ENCODE measurements at places on chromosomes 16 and 17.

GRCh38 chr17:16938031-16938430, 33.9 kb downstream of the TNFRSF13B start:
- DNase-seq = no peak

GRCh38 chr16:27960619-27961295, 102.8 kb downstream of the GSG1L start:
- no peak for DNase-seq

DNA sequence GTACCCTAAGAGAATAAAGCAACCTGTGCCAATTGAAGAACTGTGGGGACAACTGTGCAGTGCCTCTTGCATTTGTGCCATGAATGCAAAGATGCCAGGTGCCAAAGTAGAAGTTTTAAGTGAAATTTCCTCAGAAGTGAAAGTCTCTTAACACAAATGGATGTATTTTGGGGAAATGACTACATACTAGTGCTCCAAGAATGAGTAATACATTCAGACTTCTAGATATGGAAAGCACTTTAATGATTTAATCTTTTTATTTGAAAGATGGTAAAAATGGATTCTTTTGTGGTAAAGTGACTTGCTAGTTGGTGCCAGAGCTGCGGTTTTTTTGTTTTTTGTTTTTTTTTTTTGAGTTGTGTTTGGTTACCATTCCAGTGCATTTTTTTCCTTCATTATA, 15.0 kb downstream of the UTP18 start:
- peak; percentile 70 for DNase-seq

- DNase-seq = no peak
Measured at GRCh38 chr17:19705201-19705600, 11.2 kb downstream of the SLC47A2 start.

DNA sequence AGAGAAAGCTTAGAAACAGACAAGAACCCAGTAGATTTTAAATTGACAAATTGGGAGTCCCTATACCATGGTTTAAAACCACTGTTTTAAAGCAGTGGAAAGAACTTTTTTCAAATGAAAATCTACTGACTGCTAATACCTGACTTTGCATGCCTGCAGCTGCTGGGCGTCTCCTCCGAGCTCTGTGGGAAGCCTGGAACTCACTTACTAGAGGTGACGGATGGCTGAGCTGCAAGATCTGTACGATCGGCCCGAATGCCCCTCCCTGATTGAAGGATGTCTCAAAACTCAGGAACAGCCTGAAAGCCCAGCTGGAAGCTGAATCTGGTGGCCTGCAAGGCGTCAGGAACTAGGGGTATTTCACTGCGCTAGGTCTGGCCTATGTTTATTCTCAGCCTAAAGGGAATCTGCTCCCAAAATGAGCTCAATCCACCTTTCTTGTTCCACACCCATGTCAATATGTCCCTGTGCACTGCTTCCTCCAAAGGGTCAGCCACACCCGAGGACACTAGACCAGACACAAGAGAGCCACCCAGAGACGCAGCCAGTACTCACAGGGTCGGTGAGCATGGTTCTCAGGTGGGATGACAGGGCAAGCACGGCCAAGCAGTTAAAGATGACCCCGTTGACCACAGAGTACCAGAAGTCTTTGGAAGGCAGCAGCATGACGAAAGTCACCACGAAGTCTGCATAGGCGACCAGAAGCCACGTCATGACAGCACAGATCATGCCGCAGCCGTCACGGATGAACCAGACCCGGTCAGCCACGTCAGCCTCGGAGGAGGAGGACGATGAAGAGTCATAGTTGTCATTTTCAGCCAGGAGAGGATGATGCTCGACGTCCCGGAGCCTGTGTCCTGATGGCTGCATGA, 21.4 kb downstream of the ZDHHC7 start:
- no peak for DNase-seq

DNA sequence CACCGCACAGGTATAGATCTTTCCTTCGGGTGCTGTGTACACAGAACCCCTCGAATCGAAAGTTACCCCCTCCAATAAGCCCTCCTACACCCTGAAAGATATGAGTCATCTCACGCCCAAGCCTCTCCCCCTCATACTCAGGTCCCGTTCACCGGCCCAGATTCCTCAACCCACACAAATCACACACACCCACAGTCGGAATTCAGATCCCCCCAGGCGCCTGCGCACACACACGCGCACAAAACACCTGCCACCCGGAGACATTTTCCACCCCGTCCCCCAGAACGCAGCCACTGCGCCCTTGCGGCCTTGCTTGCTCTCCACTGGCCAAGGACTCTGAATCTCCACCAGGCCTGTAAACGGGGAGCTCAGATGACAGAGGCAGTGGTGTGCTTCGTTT, 4.9 kb downstream of the JPH3 start:
- no peak for DNase-seq

GRCh38 chr16:1157639-1158455, 4.9 kb downstream of the CACNA1H start:
- no peak for DNase-seq

DNA sequence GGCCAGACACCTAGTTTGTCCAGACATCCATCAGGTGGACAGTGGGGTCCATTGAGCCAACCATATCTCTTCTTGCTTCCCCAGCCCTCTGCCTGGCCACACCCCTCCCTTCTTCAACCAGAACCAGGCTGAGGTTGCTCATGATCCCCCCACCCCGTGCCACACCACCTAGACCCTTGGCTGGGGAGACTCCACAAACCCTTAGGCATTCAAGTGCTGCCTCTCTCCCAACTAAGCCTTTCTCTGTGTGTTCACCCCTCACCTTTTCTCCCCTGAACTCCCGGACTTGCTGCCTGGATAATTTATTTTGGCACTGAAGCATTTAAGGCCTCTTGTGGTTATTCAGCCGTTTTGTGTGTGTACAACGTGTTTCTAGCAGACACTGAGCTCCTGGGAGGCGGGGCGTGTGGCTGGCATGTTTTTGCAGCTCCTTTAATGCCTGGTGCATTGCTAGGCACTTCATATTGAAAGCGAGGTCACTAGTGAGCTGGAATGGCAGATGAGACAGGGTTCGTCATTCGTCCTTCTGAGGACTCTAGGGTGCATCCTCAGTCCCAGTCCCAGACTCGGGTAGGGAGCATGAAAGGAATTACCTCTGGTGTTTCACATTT, 28.7 kb downstream of the CACNA1G start:
- no peak for DNase-seq

DNA sequence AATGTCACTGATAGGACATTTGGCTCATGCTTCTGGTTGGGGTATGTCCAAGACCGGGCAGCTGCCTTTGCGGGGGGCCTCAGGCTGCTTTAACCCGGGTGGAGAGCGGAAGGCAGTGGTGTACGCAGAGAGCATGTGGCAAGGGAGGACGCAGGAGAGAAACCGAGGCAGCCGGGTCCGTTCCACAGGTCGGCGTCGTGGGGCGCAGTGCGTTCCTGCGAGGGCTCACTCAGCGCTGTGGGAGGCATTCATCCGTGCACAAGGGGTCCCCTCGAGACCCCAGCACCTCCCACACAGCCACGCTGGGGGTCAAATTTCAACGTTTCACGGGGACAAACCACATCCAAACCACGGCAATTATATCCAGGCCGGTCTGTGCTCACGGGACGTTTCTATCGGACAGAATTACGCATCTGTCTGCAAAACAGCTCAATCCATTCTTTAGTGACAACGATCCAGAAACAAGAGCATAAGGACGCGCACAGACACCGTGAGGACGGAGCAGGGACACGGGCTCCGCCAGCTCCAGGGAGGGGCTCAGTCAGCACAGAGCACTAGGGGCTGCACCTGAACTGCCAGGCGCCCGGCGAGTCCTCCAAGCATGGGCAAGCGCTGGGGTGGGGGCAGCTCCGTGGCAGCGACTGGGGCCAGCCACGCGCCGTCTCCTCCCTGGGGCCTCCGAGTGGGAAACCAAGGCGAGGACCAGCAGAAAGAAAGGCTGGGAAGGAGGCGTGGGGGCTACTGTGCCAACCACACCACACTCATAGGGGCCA, 108.4 kb upstream of the METRNL start:
- no peak for DNase-seq

GRCh38 chr16:87252269-87252970, 64.8 kb downstream of the C16orf95 start:
- no peak for DNase-seq

DNA sequence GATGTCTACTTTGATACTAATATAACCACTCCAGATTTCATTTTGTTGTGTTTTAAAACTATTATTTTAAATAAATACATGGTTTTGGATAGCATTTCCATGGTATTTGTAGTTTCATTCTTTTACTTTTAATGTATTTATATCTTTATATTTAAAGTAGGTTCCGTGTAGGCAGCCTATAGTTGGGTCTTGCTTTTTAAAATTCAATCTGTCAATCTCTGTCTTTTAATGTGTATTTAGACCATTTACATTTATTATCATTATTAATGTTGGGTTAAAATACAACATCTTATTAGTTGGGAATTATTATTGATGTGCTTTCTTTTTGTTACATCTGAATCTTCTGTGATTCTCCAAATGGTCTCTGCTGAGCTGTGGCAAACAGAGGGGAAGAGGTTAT, 412.1 kb downstream of the NPIPA7 start:
- no peak for DNase-seq

DNA sequence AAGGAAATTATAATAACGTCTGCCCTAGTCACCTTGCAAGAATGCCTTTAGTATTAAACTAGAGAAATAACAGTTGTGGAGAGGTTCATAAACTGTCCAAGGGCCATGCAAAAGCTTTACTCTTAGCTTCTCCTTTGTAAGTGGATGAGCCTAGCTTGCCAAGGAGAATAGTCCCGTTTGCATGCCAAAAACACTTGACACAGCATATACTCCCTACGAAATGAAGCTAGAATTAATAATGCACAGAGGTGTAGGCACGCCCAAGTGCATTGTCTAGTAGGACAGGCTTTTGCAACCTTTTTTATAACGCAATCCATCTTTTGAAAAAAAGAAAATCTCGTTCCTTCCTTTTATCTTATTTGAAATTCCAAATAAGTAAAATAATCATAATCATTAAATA, 12.8 kb upstream of the CDRT4 start:
- DNase-seq = no peak

DNA sequence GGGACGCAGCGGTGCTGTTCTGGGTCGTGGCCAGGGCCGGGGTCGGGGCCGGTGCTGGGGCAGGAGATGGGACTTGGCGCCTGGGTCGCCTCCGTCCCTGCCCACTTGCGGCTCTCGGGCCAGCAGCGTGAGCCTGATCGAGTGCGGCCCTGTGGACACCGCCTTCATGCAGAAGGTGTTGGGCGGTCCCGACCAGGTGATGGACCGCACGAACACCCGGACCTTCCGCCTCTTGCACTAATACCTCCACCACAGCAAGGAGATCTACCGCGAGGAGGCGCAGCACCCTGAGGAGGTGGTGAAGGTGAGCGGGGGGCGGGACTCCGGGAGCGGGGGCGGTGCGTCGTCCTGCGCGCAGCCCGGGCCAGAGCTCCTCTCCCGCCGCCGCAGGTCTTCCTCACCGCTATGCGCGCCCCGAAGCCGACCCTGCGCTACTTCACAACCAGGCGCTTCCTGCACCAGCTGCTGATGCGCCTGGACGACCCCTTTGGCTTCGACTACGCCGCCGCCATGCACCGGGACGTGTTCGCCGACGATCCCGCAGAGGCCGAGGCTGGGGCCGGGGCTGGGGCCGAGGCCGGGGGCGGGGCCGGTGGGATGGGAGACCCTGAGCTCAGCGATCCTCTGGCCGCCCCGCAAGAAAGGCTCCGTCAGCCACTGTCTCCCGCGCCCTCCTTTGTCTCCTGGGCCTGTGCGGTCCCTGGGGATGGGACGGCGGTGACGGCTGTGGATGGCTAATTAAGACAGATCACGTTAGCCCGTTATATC, 4.5 kb upstream of the HSD17B1 start:
- no peak for DNase-seq

DNA sequence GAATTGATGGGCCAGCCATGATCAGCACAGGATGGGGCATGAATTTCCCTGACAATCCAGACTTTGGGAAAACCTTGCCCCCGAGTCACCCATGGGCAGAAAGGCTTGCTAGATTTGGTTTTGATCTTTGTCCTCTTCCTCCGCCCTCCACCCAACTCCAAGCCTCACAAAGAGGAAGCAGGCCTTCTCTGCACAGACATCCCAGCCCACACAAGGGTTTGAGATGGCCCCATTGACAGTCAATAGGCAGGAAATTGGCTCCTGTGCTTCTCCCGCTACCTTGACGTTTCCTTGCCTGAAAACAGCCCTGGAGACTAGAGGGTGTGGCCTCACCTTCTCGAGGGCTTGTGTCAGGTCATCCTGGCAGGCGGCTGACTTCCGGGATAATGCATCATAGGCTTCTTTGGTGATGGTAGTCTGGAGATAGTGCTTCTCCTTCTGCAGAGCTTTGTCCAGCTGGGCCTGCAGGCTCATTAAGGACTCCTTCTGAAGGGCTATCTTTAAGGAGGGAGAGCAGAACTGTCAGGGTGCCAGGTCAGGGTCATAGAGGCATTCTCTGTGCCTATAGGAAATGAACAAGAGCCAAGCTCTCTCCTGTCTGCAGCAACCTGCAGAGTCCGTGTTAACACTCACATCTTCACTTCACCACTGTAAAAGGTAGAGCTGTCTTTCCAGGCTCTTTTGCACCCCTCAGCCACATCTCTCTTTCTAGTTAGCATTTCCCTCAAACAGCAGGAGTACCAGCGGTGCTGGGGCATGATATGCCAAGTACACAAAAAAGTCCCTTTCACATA, 32.2 kb downstream of the DHX38 start:
- no peak for DNase-seq

Measured in AG04449 (cell line).